Fibroblast of skin of right biceps (primary cell): ENCODE measurements at places on chromosomes 3 and 15.

- no peak for DNase-seq
Observed at GRCh38 chr3:59257506-59257905, 207.7 kb upstream of the CFAP20DC start.

- peak; percentile 31 for DNase-seq
Observed at GRCh38 chr15:66400351-66400774, 13.7 kb downstream of the MAP2K1 start.

- peak; percentile 45 for DNase-seq
Observed at GRCh38 chr15:77059786-77060361, 11.0 kb downstream of the TSPAN3 start.

- peak; percentile 44 for DNase-seq
Observed at GRCh38 chr3:37283011-37283410, 108.6 kb upstream of the LRRFIP2 start.

GRCh38 chr15:82178061-82178460 lies 84.5 kb downstream of the EFL1 start:
- peak; percentile 92 for DNase-seq

DNA sequence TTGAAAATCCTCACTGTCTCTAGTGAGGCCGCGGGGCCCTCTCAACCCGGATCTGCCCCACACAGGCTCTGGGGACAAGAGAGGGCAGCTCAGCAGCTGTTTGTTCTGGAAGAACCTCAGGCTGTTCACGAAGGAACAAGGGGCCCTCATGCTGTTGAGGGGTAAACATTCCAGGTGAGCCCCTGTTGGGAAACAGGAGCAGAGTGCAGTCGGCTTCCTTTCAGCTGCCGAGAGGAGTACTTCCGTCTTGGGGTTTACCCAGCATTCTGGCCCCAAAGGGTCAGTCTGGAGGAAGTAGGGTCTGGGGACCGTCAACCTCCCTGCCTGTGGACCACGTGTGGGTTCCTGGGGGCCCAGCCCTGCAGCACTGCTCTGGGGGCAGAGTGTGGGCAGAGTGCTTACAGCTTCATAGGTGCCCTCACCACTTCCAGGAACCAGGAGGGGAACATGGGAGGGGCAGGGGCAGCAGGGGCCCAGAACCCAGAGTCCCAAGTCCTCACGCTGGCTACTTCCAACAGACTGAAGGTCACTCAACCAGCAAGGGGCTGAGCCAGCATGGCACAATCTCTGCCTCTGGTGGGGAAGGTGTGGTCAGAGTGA lies 49.2 kb upstream of the CTSH start:
- DNase-seq, result no peak

DNA sequence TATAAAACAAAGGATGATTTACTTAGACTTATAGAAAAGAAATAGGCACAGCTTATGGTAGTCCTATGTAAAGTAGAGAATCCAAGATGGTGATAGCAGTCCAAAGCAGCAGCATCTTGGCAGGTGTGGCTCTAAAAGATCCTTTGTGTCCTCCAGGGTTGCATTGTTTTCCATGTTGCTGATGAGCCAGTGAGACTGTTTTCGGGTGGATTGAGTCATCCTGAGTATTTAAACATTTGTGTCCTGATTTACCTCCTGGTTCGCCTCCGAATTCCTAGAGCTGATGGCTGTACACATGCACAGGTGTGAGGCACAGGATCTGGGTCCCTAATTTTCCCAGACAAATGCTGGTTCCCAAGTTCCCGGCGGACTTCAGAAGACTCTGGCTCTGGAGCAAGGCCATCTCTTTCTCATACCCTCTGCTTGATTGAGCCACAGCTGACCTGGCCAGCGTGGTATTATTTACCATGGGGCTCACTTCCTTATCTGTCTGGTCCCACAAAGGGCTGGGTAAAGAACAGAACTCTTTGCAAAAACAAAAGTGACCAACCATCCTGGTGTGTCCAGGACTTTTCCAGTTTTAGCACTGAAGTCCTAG lies 51.0 kb downstream of the ARNT2 start:
- DNase-seq, result no peak

GRCh38 chr3:150877303-150877702 lies 27.9 kb downstream of the MINDY4B start:
- no peak for DNase-seq

DNA sequence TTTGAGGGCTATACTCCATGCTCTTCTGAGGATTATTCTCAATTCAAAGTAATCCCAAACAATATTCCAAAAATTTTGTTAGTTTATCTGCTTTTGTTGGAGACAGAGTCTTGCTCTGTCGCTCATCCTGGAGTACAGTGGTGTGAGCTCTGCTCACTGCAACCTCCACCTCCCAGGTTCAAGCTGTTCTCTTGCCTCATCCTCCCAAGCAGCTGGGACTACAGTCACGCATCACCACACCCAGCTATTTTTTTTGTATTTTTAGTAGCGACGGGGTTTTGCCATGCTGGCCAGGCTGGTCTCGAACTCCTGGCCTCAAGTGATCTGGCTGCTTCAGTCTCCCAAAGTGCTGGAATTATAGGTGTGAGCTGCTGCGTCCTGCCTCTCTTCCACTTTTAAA lies 39.1 kb downstream of the MEF2A start:
- DNase-seq, result no peak

DNA sequence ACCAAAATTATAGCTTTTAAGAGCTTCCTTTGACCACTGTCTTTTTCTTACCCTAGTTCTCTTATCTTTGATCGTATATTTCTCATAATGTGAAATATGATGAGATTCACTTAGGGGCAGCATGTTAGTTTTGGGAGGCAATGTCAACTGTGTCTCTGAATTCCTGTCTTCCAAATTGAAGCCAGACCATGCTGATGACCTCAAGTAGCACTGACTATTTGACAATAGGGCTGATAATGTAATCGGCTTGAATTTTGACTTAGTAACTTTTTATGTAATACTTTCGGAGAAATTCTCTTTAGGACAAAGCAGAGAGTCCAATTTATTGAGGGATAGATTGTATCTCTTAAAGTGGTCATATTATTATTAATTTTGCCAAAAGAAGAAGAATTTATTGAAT lies 295.4 kb upstream of the TPRG1 start:
- no peak for DNase-seq

- peak; percentile 82 for DNase-seq
Observed at GRCh38 chr15:48865370-48866079, 12.4 kb upstream of the EID1 start.

- no peak for DNase-seq
Observed at GRCh38 chr3:65605876-65606432, 432.8 kb downstream of the MAGI1 start.

DNA sequence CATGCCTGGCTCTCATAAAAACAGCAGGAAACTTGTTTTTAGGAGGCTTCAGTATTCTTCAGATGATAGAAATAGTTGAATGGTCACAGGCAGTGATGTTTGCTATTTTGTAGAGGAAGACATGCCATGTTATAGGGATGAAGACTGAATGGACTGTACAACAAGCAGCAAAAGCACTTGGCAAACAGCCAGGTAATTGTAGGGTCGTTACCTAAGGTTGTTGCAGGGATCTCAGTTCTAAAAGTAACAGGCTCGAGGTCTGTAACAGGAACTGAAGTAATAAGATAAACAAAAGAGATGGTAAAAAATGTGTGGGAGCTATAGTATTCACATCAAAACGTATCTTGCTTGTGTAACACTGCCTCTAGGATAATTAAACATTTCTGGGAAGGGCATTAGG lies 116.3 kb downstream of the TFG start:
- DNase-seq, result no peak

DNA sequence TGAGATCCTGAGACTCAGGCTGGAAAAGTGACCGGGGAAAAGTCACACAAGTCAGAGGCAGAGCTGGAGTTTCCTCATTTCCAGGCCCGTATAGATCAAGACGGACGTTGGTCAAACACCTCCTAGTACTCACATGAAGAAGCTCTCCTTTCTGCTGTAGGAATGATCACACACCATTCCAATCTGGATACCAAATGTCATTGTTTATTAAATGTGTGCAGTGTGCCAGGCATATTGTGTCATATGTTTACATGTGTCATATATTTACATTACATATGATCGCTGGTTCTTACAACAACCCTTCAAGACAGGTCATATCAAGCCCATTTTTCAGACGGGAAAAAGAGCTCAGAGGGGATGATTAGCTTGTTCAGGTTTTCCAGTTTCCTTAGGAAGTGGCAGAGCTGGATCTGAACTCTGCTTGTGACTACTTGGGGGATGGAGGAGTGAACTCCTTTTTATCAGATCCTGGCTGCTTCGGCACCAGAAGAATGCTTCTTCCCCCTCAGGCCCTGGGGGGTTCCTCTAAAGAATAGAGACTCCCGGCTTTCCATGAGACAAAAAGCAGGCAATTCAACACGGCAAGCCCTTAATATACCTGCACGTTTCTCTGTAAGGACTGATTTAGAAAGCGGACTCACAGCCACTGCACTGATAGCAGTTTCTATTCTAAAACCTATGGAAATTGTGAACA lies 41.9 kb downstream of the FAM43A start:
- DNase-seq, result peak; percentile 13

- DNase-seq, result no peak
Observed at GRCh38 chr15:98493966-98494511, 154.3 kb upstream of the IGF1R start.
